Fibroblast of lung (primary cell): ENCODE measurements at places on chromosomes 3 and 15.

- no peak for DNase-seq
Measured at GRCh38 chr3:10806006-10806405, 10.0 kb upstream of the SLC6A11 start.

DNA sequence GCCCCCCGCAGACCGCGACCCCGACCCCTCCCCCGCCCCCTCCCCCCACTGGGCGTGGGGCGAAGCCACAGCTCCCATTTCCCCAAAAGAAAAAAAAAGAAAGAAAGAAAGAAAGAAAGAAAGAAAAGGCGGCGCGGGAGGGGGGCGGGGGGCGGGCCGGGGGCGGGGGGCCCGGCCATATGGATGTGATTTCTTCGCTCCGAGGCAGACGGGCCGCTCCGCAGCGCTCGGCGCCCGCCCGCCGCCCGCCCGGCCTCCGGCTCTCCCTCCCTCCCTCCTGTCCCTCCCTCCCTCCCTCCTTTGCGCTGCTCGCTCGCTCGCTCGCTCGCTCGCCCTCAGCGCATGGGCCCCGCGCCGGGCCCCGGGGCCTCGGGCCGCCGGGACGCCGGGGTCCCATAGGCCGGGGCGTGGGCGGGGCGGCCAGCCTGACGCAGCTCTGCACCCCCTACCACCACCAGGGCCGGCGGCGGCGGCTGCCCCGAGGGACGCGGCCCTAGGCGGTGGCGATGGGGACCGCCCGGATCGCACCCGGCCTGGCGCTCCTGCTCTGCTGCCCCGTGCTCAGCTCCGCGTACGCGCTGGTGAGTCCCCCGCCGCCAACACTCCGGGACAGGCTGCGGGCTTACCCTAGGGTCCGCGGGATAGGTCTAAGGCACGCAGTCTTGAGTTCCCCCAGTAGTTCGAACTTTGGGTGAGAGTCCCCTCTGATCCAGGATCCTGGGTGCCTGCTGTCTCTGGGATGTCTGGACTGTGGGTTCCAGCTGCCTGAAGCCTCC lies 5.7 kb downstream of the PTH1R start:
- peak; percentile 31 for DNase-seq

- no peak for DNase-seq
Measured at GRCh38 chr15:34855893-34856292, 60.5 kb upstream of the ACTC1 start.

DNA sequence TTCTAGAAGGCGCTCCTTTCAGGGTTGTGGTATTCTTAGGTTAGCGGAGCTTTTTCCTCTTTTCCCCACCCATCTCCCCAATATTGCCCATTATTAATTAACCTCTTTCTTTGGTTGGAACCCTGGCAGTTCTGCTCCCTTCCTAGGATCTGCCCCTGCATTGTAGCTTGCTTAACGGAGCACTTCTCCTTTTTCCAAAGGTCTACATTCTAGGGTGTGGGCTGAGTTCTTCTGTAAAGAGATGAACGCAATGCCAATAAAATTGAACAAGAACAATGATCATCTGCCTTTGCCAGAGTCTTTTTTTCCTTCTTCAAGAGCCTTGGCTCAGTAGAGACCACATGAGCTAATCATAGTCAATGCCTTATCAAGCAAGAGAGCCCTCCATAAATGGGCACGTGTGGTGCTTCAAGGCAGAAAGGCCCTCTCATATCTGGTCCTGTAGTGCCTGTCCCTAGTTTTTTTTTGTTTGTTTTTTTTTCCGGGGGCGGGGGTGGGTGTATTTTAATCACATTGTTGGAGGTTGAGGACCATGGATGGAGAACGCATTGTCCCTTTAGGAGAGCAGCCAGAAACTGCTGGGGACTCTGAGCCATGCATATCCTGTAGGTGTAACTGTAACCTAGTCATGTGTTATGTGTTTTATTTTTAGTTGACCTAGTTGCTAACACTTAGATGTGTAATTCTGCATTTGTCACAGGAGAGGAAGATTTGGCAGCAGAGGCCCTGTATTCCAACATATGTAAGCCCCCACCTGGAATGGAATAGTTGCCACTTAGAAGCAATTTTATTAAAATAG lies 64.7 kb upstream of the ACAD9 start:
- DNase-seq, result no peak

DNA sequence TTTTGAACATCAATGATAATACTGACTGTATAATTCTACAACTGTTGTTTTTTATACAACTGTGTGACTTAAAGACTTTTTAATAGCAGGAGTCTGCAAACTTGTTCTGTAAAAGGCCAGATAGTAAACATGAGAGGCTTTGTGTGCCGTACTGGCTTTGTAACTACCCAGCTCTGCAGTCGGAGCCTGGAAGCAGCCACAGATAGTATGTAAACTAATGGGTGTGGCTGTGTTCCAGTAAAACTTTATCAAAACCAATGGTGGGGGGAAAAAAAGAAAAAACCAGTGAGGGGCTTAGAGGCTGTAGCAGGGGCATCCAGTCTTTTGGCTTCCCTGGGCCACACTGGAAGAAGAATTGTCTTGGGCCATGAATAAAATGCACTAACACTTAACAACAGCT lies 11.9 kb downstream of the ASB7 start:
- no peak for DNase-seq

DNA sequence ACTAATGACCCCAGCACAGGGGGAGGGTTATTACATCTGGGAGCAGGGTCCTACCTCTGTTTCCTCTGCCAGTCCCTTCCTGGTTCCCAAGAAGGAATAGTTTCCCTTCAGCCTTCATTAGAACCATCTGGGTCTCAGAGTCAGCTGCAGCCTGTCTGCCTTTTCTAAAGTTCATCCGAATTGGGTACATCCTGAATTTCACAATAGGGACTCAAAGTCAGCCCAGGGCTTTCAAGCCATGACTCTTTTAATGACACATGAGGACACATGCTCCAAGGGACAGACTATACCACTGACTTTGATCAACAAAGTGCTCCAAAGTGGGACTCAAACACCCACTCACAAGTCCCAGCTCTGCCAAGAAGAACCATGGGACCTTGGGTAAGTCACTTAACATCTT lies 12.7 kb upstream of the CRABP1 start:
- DNase-seq, result no peak

- no peak for DNase-seq
Measured at GRCh38 chr3:7062714-7063113, 201.8 kb downstream of the GRM7 start.

DNA sequence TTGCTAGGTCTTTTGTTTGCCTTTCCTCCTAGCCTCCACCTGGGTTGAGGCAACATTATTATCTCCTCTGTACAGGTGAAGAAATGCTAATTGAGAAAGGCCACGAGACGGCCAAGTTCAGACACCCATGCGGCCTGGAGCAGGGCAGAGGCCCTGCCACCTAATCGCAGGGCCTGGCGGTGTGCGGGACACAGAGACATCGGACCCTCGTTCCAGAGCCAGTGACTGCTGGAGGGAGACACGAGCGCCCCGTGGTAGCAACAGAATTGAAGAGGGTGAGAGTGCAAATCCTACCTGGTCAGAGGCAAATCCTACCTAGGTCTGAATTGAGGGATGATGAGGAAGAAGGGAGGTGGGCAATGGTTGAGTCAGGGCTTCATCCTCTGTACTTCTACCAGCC lies 113.8 kb upstream of the MEF2A start:
- DNase-seq, result no peak

- DNase-seq, result peak; percentile 55
Measured at GRCh38 chr3:22263042-22263441, 512.0 kb upstream of the ZNF385D start.
